ENCODE measurements at places on chromosomes 5 and 9.

DNA sequence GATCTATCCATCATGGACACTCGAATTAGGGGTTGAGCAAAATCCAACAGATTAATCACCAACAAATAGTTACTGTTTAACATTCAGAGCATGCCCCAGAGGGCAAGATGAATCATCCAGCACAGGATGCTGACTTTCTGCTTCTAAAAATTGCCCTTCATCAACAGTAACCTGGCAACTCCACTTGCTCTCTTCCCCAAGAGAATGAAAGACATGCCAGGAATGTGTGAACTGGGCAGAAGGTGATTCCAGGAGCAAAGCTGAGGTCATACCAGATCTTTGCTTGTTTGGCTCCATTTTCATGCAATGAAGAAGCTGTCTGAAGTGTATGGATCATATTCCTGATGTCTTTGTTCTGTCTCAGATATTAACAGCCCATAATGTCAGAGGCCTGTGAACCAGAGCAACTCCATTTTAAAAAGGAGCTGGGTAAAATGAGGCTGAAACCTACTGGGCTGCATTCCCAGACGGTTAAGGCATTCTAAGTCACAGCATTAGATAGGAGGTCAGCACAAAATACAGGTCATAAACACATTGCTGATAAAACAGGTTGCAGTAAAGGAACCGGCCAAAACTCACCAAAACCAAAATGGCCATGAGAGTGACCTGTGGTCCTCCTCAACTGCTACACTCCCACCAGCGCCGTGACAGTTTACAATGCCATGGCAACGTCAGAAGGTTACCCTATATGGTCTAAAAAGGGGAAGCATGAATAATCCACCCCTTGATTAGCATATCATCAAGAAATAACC is 2.5 kb upstream of the ZNF367 start:
- DNase-seq, result peak; percentile 100

GRCh38 chr9:3585606-3586005 is 59.8 kb upstream of the RFX3 start:
- DNase-seq, result no peak

- DNase-seq, result no peak
Measured at GRCh38 chr5:34550247-34550646, 105.9 kb upstream of the RAI14 start.

GRCh38 chr5:105573575-105573974 is 2011.0 kb upstream of the NUDT12 start:
- no peak for DNase-seq

- no peak for DNase-seq
Measured at GRCh38 chr5:90185897-90186468, 223.6 kb downstream of the CETN3 start.

DNA sequence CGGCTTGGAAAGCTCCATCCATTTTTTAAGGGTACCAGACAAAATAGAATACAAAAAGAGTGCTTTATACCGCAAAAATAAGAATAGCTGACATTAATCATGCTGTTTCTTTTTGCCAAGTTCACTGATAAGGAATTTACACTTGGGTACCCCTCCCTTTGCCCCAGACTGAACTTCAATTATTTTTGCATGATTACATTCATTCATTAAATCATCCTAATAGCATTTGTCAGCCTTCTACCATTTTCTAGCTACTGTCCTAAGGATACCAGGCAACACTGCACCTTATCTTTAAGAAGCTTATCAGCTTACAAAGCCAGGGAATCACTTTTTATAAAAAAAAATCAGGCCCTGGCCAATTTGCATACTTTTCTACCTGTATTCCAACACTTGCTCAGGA is 48.4 kb downstream of the YIPF5 start:
- DNase-seq, result no peak

DNA sequence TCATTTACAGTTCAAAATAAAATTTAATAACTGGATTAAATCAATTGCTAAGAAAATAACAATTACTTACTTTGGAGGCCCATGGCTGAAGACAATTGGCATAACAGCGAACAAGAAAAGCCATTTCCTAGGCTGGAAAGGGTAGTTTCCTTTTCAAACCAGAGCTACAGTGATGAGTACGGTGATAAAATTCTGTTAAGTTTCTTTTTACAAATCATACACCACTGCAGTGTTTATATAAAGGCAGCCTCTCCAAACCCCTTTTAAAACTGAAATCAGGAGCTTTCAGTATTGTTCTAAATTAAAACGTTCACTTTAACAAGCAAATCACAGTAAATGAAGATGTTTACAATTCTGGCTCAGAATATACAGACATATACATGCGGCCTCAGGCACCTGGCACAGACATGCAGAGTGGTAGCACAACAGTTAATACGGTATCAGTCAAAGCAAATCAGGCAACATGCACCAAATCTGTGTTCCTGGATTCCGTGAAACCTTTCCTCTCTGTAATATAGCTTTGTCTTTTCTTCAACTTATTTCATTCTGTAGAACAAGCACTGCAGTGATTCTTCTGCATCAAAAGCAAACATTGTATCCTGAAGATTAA is 102.9 kb downstream of the RAPGEF6 start:
- DNase-seq, result no peak

DNA sequence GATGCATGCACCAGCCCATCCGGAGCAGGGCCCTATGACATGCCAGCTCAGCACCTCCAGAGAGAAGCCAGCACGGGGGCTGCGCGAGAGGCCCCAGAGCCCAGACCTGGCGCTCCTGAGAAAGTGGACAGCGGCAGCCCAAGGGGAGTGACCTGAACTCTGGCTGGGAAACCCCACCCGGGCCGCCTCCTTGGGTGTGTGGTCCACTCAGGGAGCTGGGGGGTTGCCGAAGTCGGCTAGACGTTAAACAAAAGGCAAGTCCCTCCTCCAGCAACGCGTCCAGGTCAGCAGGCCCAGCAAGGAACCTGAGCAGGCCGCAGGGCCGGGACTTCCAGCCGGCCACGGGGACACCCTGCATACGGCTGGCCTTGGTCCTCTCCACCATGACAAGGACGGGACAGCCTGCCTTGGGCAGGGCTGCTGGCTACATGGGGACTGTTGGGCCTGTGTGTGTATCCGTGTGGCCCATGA is 35.7 kb downstream of the NACC2 start:
- DNase-seq, result no peak

DNA sequence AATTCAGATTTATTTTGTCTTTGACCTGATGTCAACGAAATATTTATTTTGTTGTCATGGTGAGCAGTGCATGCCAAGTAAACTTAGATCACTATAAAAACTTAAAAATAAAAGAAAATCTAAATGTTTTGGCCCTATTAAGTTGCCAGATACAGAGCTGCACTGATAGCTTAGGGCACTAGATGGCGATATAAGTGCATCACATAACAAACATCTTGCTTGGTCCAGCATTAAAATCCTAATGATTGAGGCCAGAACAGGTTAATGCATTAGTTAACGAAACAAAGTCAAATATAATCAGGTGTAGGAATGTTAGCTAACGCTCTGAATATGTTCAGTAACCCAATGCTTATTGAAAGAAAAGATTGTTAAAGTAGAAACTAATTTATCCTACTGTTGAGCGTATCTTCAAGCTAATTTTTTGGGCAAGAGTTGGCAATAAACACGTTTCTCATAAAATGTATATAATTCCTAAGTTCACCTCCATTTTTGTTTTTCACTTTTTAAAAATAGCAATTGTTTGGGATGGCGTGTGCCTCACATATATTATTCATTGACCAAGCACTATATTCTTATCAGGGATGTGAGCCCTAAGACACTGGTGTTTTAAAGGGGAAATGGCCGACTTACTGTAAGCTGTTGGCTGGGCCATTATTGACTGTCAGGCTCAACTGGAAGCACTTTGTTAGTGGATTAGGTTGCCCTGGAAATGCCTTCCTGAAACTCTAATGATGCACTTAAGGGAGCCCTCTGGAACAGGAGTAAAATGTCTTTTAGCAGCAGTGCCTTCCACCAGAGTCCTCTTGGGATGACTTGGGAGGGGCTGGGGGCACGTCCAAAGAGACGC is 33.3 kb downstream of the KCTD16 start:
- DNase-seq, result peak; percentile 69

DNA sequence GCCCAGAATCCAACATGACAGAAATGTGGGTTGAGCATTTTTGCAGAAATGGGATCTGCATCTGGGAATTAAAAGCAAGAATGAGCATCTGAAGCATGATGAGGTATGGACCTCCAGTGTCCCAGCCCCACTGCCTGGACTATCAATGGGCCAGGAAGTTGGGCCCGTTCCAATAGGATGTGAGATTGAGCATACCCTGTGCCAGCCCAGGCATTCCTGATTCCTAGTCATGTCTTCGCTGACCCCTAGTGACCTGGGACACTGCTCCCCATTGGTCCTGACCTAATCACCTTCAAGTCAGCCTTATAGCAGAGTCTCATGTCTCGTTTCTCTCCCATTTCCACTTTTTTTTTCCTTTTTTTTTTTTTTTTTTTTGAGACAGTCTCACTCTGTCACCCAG is 197.4 kb upstream of the IRX2 start:
- no peak for DNase-seq

- no peak for DNase-seq
Measured at GRCh38 chr5:79111960-79112702, 522 bp downstream of the BHMT start.

GRCh38 chr9:89536600-89536999 is 38.7 kb upstream of the SEMA4D start:
- DNase-seq, result no peak

DNA sequence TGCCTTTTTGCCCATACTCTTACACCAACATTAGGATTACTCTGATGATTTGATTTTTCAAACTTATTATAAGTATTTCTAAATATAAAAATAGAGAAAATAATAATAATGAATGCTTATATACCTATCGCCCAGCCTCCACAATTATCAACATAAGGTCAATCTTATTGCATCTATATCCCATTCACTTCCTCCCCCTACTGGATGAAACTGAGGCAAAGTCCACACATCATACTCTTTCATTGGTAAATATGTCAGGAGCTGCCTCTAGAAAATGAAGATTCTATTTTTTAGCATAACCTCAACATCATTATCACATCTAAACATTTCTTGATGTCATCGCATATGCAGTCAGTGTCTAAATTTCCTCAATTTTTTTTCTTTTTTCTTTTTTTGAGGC is 44.3 kb downstream of the SH3RF2 start:
- no peak for DNase-seq

Measured in M059J (cell line).